CD4-positive, alpha-beta T cell treated with Interleukin-4 for 4 hours (primary cell): ENCODE measurements at places on chromosomes 5 and 9.

GRCh38 chr5:88734983-88735382 lies 148.0 kb downstream of the MEF2C start:
- no peak for DNase-seq

GRCh38 chr5:68707575-68707974 lies 386.2 kb upstream of the SLC30A5 start:
- DNase-seq = no peak

DNA sequence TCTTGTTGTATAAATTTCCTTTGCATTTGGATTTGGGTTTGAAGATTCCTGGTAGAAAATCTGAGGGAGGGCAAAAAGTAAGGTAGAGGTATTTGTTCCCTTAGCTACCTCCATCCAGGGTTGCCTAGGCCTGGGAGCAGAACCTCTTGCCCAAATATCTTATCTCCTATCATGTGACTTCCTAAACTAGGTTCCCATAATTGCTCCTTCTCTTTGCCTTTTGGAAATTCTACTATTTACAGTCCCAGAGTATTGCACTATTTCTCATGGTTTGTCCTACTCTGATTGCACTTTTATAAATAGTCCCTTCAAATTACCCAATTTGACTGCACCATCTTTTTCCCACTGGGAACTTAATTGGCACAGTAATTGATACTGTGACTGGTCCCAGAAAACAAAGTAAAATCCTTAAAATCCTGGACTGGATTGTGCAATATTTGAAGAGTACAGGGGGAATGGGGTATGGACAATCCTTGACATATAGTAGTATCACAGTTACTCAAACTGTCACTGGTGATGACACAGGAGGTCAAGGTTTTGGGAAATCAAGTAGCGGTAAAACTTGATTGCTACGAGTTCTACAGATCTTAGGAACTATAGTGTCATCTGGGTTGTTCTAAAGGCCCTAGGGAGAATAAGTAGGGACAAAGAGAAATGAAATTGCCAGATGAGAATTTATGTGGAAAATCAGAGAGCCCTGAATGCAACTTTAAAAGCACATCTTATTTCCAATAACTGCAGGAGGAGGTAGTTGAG lies 31.5 kb upstream of the TMED7 start:
- no peak for DNase-seq

GRCh38 chr9:105281926-105282325 lies 37.5 kb downstream of the SLC44A1 start:
- no peak for DNase-seq

DNA sequence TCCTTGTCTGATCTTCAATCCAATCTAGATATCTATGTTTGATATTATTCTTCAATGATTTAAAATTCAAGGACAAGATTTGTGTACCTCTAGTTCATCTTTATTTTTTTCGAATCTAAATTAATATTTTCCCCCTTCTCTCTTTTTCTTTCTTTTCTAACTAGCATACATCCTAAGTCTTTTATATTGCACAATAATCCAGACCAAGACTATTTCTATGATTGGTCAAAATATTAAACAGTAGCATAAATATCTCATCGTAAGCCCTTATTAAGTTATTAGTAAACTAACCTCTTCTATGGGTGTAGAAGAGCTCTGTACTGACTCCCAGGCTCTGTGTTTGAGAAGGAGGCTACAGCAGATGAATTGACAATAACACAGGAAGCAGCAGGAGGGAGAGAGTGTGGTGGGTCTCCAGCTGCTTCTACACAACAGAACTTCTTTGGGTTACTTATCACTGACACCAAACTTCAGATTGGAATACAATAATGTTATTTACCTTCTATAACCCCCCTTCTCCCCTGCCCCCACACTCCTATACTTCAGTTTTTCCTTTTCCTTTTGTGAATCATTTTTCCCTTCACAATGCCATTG lies 11.9 kb upstream of the PLCXD3 start:
- DNase-seq = no peak

DNA sequence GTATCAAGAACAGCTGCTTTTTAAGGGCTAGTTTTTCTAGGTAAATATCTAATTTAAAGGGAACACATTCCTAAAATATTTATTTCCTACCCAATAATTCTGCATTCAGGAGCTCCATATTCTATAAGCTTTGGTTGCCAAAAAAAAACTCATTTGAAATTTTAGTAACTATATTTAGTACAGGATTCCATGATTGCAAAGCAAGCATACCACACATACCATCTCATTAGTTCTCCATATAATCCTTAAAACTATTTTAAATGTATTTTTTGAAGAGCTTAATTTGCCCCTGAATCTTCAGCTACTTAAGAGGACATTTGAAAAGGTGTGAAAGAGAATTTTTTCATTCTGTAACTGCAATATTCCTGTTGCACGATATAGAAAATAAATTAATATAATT lies 877.0 kb downstream of the NR2F1-AS1 start:
- no peak for DNase-seq

DNA sequence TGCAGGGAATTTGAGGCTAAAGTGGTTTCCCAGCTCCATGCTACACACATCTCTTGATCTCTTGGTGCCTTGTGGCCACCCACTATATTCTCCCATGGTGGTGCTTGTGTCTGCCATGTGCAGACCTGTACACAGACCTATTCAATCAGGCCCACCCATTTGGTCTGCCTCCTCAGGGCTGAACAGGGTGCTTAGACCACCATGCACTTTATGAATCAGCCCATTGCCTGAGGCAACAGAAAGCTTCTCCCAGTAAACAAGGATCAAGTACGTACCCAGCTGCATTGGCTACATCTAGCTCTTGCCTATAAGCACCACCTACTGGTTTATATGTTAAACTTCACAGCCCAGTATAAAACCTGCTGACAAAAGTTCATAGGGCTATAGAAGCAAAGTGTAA lies 664.3 kb upstream of the EDIL3 start:
- no peak for DNase-seq

DNA sequence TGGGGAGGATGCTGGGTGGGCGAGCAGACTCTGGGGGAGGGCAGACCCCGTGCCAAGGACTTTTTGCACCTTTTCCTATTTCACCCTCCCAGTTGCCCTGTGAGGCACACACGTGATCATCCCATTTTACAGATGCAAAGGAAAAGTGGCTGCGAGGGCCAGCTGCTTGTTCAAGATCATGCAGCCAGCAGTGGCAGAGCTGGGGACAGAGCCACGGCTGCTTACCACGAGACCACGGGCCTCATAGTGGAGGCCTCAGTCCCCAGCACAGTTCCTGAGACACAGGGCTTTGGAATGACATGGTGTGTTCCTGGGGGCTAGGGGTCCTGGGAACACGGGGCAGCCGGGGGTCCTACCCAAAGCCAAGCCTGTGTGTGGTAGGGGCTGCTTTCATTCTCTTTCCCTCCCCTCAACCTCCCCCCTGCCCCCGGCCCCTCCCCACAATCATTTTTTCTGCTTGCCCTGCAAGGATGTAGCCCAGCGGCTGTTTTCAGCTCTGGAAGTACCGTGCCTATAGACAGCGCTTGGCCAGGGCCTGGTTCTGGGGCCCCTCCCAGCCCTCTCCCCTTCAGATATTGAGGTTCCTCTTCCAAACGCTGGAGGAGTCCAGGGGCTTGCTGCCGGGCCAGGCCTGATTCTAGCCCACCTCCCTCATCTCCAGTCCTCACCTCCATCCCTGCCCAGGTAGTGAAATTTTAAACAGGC lies 58.5 kb upstream of the IER5L start:
- DNase-seq = no peak

GRCh38 chr5:148205044-148205806 lies 2.4 kb downstream of the SPINK6 start:
- no peak for DNase-seq

- no peak for DNase-seq
Measured at GRCh38 chr5:33582417-33582816, 141.7 kb downstream of the TARS1 start.

DNA sequence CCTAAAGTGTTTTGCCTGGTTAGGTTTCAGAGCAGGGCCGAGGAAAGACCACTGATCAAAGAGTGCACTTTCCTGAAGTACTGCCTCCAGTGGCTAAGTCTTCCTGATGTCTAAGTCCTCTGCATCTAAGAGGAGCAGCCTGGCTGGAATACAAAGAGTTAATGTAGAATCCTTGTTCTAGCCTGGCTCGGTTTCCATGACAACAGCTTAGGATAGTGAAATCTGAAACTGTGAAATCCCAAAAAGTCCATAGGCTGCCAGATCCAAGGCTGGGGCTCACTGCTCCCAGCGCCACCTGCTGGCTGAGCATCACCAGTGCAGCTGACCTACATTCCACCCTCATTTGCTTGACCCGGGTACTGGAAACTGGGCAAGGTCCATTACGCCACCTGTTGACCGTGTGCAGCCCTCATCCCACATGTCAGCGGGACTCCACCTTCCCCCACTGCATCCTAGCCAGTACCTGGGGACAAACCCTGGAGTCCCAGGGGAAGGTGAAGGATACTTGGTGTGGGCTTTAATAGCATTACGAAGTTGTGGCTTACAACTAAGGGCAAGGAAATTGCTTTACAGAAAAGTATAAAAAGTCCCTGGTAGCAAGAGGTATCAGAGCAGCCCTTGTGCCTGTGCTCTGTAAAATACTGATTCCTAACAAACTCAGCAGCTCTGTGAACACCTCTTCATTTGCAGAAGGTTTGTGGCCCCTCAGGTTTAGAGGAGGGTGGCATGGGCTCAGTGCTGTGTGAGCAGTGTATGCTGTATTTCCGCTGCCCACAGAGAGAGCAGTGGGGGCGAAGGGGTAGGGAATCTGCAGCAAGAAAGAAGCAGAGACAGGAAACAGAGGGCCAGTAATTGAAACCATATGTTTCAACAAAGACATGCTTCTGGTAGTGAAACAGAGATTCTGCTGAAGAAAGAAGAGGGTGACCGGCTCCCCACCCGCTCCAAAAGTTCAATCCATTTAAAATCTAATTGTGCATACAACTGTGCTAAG lies 36.0 kb downstream of the PCDHGC5 start:
- DNase-seq = peak; percentile 34

DNA sequence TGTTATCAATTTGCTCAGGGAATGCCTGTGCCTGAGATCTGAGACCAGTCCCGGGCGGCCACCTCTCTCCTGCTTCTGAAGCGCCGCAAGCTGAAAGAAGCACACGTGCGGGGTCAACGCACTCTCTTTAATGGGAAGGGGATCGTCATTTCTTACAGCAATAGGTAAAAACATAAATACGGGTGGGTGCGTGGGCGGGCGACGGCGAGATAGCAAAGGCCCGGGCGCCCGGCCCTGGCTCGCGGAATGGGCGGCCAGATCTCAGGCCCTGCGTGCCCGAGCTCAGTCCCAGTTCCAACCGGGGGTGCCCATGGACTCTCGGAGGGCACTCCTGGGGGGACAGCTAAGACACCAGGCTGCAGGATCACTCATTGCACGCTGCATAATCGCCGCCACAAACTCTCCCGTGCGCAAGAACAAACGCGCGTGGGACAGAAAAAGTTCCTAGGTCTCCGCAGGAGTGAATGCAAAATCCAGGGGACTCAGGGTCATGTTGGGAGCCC lies 3.0 kb downstream of the NKX2-5 start:
- no peak for DNase-seq

GRCh38 chr5:177133853-177134696 lies 502 bp downstream of the NSD1 start:
- peak; percentile 27 for DNase-seq

- DNase-seq = no peak
Measured at GRCh38 chr9:123400926-123401503, 45.0 kb downstream of the CRB2 start.

DNA sequence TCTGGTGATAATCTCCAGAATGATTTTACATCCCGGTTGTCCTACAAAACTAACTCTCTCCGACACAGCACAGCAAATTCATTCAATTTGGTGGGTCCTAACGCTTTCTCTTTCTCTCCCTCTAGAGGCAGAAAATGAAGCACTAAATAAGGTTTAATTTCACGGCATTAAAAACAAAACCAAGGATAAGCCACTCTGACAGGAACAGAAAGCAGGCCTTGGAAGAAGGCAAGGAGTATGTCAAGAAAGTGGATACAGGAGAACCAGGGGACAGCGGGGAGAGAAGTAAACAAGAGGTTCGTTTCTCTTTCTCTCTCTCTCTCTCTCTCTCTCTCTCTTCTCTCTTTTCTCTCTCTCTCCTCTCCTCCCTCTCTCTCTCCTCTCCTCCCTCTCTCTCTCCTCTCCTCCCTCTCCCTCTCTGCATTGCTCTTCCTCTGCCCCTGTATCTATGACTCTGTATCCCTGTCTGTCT lies 49.8 kb downstream of the EBF1 start:
- no peak for DNase-seq

- DNase-seq = no peak
Measured at GRCh38 chr9:77912895-77913693, 118.5 kb downstream of the GNAQ start.

DNA sequence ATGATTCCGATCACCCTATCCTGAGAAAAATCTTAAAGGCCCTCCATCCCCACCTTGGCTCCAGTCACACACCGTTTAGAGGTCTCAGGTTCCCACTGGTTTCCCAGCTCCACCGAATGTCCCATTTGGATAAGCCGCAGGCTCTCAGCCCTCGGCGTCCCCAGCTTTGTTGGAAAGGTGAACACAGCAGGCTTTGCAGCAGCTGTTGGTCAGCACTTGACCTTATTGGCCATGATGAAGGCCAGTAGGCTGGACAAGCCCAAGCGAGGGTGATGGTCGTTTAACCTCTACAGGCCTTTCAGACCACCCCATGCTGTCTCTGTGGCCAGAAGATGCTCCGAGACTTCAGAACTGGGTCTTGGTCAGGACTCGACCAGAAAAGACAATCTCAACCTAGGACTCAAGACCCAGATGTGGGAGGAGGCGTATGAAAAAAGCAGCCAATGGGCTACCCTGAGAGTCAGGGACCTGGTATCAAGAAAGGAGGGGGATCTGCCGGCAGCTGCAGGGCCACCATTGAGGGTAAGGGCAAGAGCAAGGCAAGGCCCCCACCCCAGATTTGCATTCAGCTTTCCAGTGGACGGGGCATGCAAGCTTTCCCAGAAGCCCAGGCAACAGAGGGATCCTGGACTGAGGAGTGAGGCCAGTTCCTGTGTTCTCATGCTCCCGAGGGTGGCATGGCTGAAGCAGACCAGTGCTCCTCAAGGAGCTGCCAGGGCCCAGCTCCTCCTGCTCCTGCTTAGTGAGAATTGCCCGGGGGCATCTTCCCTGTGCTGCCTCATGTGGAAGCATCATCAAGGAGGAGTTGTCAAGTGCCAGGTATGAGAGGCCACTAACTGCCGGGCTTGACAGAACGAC lies 13.4 kb downstream of the UBE2QL1 start:
- DNase-seq = no peak

GRCh38 chr5:176394881-176395675 lies 6.5 kb downstream of the HIGD2A start:
- DNase-seq = no peak
